Foreskin fibroblast (primary cell): ENCODE measurements at places on chromosomes 2 and 18.

DNA sequence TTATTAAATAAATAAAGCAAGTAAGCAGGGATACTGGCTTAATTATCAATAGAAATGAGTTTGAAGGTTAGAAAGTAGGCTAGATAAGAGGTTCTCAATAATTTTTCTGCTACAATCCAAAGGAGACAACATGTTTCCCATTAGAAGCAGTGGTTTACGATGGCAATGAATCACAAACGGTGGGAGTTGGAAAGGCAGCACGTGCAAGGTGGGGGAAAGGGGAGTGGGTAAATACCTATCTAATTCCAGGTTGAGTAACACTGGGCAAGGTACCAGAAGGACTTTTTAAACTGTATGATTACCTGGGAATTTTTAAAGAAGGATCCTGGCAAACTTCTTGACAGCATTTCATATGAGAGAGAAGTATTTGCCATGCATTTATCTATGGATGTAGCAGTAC is 289.9 kb downstream of the NBAS start:
- peak; percentile 15 for DNase-seq

DNA sequence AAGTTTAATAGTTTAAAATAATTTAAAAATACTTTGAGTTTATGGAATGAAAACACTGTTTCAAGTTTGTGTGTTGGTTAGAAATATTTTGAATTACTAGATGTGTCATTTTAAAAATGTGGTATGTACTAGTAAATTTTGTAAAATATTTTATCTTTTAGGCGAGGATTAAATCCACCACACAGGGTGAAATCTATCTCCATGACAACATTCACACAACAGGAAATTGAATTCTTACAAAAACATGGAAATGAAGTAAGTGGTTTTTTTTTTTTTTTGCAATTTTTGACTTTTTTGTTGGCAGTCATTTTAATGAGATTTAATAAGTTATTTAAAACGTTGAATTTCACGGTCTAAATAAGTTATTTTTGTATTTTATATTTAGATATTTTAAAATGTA is 19.4 kb downstream of the AGFG1 start:
- DNase-seq: no peak

DNA sequence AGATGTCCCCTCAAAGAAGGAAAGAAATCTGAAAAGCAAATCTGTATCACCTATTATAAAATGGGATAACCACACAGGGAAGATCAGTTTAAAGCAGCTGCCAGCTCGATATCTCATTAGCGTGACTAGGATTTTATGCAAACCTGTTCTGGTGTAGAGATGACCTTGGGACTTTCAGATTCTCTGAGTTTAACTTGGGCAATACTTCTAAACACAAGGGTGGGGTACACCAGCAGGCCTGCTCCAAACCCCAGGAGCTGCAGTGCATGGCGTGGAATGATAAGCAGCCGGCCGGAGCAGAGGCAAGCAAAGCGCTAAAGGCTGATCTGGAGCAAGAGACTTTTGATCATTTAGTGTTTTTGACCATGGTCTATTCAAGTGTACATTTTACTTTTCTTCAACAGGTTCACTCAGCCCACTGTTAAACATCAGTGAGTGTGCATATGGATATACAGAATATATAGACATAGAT is 4.7 kb downstream of the SERTAD2 start:
- DNase-seq: no peak

DNA sequence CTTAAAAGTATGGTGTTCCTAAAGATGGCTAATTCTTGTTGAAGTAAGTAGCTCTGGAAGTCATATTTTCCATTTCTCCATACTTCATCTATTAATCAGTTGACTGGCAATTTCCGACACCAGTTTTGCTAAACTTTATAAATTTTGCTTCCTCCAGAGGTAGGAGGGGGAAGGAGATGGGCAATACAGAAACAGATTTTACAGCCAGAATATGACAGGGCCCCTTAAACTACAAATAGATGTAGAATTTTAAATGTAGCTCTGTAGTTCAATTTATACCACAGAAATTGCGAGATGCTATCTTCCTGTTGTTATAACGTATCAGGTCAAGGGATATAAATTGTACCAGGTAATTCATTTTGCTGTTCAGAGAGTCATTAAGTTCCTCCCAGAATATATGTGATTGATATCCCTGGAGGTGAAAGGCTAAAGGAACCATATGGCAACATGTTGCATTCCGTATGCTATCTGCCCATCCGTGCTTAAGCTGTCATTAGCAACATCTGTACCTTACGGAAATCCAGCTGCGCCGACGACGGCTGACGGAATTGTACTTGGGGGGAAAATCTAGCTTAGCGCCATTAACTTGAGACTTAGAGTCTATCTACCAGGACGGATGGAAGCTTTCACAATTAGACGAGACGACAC is 8.4 kb upstream of the NR4A2 start:
- no peak for DNase-seq

GRCh38 chr18:46556590-46557206 is 100.3 kb downstream of the LOXHD1 start:
- DNase-seq: no peak

- DNase-seq: no peak
Measured at GRCh38 chr2:103743195-103743594, 981.4 kb downstream of the TMEM182 start.

- no peak for DNase-seq
Measured at GRCh38 chr2:171046048-171046560, 114.6 kb downstream of the TLK1 start.

DNA sequence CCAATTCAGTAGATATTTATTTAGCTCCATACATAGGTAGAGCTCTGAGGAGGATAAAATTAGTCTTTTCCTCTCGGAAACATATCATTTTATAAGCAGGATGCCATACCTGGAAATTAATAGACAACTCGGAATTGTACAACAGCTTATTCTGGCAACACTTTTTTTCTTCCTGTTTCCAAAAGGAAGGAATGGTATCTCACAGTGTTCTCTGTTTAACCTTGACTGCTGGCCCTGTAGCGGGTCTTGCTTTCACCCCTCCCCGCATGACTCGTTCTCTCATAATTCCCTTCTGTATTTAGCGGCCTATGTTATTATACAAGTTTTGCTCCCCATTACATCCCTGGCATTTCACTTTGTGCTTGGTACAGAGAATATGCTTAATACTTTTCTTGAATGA is 2.5 kb upstream of the KYNU start:
- DNase-seq: no peak
